GM13976 (cell line): ENCODE measurements at places on chromosomes 5 and 9.

DNA sequence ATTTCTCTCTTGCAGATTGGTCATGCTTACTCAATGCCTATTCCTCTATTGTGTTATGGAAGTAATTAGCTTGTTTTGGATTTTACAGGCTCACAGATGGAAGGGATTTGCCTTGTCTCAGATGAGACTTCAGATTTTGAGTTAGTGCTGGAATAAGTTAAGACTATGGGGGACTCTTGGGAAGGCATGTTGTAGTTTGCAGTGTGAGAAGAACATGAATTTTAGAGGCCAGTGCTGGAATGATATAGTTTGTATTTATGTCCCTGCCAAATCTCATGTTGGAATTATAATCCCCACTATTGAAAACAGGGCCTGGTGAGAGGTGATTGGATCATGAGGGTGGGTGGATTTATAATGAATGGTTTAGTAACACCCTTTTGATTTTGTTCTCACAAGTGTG, 6.1 kb upstream of the TUSC1 start:
- DNase-seq: no peak

DNA sequence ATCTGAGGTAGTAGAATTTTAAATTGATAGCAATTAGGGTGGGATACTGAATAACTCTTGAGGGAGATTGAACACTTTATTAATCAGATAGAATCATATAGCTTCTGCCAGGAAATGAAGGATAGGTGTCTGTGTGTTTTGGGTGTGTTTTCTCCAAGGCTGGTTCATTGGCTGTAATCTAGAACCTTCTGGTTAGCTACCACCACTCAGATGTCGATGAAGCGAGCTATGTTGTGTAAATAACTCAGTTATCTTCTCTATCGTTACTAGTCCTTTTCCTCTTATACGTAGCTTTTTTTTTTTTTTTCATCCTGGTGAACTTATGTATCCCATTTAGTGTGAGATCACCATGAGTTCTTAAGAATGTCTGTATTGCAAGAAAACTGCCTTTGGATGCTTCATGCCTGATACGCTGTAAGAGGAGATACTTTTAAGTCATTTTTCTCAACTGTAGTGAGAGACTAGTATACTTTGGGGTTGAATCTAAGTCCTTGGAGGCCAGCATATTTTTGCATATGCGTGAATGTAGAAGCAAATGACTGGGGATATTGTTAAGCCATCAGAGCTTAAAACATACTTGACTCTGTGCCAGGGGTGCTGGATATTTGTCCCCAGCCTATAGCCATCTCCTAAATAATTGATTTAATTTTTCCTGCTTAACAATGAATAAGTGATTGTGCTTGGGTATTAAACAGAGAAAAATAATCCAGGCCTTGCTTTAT, 2.1 kb downstream of the TNFAIP8 start:
- DNase-seq: no peak

DNA sequence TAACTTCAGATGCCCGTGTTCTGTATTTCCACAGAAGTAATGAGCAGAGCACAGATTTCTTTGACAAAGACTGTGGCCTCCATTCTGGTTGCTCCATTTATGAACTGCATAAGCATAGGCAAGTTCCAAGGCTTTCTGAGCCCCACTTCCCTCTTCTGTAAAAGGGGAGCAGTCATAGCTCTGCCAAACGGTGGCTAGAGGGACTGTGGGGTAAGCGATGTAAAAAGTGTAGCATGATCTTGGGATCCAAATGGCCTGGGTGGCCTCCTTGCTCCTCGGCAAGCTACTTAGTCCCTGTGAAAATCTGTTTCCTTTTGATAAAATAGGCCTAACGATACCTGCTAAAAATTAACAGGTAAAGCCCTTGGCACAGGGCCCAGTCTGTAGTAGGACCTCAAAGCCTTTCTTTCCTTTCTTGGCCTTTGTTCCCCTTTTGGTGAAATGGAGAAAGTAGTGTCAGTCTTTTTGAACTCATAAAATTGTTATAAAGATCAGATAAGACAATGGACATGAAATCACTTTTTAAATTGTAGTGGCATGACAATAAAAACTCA, 646.6 kb downstream of the ACTL7B start:
- DNase-seq: no peak

DNA sequence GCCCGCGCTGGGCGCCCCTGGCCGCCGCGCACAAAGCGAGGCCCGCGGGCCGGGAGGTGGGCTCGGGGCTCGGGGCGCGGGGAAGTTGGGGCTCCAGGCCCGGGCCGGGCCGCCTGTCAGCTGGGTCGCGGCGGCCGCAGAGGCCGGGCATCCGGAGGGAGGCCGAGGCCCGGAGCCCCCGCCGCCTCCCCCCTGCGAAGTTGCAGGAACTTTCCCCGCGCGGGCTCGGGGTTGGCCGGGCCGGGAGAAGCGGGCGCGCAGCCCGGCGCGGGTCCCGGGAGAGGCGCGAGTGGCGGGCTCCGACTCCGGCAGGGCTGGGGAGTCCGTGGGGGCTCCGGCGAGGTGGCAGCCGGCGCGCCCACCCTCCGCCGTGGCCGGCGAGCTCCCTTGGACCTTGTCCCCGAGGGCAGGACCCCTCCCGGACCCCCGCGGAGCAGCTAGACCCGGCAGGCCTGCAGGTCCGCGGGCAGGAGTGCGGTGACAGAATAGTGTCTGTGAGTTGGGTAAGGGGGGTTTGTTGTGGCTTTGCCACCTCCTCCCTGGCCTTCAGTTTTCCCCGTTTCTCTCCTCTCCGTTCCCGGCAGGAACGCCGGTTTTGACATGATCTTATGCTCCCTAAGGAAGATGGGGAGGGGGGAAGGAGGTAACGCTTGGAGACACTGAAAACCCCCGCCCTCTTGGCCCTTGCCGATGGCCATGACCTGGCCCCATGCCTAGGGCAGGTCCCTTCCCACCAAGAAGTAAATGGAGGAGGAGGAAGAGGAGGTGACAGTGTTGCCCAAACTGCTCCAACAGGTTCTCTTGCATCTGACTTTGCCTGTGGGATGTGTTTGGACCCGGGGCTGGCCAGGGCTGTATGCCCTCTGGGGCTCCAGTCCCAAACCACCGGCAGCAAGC, 942 bp downstream of the PHF2 start:
- peak; percentile 60 for DNase-seq

GRCh38 chr5:69300537-69301203, 31.9 kb downstream of the CCDC125 start:
- DNase-seq: no peak

- DNase-seq: no peak
Observed at GRCh38 chr5:133638436-133638835, 26.1 kb upstream of the FSTL4 start.

DNA sequence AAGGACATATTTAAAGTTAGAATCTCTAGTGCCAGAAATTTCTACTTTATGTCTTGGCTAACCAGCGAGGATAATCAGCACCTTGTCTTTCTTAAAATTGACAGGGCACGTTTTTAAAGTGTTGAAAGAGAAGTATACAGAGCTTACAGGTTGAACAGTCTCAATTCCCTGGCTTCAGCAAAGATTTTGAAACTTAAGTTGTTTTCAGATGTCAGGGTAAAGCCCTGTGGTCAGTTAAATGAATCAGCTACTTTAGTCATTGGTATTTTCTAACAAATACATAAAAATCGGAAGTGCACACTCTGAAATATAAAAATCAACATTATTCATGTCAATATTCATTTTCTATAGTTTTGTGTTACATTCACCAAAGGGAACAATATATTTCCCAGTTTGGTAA, 29.1 kb downstream of the SNCAIP start:
- no peak for DNase-seq

- DNase-seq: no peak
Observed at GRCh38 chr9:133906932-133907910, 84.9 kb downstream of the VAV2 start.

GRCh38 chr5:163444526-163444925, 7.1 kb downstream of the CCNG1 start:
- DNase-seq: no peak

GRCh38 chr9:131546336-131547084, 1.2 kb downstream of the PRRT1B start:
- DNase-seq: peak; percentile 31

- DNase-seq: no peak
Observed at GRCh38 chr9:114671605-114672004, 10.4 kb downstream of the TEX48 start.

DNA sequence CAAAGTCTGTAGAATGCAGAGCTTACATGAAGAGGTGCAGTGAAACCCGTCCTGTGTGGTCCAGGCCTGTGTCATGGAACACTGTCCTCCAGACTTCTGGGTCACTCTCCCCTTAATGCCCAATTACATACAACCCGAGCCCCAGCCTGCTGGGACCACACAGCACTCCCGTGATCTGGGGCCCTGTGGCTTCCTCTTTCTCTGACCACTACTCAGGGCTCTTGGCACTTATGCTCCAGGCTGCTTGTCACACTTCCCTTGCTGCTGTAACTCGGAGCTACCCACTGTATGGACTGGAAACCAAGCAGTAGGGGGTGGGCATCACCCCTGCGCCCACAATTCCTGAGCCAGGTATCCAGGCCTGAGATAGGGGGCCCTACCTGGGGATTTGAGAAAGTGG, 10.3 kb upstream of the IL3 start:
- no peak for DNase-seq

DNA sequence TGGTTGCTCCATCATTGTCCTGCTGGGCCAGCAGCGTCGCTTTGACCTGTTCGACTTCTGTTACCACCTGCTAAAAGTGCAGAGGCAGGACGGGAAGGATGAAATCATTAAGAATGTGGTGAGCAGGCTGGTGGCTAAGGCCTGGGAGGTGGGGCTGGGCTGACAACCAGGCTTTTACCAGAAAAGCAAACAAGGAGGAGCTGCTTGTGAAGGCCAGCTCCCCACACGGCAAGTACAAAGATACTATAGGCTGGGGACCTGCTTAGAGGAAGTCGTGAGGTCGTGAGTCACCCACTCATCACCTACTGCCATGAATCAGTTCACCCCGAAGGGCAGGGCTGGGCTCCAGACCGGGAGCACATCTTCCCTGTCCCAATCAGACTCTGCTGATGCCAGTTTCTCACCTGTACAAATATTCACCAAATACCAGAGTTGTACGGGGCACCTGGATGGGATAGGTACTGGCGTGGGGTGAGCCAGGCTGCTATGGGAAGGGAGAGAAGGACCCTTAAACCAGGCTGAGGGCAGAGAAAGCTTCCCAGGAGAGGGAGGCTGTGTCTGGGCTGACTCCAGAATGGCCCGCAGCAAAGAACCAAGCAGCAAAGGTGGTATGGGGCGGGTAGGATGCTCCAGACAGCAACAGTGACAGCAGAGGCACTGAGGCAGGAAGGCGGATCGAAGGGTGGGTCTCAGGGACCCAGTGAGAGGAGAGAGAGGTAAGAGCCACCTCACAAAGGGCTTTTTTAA, 69.3 kb upstream of the NIPAL4 start:
- DNase-seq: no peak

- no peak for DNase-seq
Observed at GRCh38 chr9:118686959-118687358, 682.3 kb downstream of the BRINP1 start.

GRCh38 chr9:25703701-25704357, 25.6 kb upstream of the TUSC1 start:
- no peak for DNase-seq

DNA sequence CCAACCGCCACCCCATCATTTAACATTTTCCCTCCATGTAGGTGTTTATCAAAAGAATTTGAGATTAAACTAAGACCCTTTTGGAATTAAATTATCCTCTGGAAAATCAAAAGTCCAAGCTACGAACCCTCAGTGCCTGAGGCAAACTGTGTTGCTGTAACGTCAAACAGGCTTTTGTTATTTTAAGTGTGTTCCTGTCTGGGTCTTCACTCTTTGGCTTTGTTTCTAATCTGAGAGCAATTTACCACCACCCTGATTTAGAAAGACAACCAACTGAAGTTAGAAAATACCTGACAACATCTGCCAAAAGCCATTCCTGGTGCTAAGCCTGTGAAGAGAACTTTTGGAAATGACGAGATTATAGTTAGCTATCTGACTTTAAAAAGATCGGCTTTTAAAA, 199.9 kb downstream of the DIRAS2 start:
- DNase-seq: no peak

GRCh38 chr9:95807326-95807947, 68.1 kb upstream of the ERCC6L2 start:
- no peak for DNase-seq

DNA sequence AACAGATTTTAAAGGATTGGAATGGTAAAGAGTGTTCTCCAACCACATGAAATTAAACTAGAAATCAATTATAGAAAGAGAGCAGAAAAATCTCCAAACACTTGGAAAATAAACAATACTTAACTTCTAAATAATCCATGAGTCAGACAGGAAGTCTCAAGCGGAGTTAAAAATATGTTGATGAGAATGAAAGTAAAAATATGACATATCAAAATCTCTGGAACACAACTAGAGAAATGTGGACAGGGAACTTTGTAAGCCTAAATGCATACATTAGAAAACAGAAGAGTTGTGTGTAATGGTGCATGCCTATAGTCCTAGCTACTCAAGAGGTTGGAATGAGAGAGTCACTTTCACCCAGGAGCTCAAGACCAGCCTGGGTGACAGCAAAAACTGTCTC, 47.9 kb upstream of the ZNF618 start:
- DNase-seq: no peak

GRCh38 chr5:3825531-3826451, 230.2 kb downstream of the IRX1 start:
- no peak for DNase-seq

DNA sequence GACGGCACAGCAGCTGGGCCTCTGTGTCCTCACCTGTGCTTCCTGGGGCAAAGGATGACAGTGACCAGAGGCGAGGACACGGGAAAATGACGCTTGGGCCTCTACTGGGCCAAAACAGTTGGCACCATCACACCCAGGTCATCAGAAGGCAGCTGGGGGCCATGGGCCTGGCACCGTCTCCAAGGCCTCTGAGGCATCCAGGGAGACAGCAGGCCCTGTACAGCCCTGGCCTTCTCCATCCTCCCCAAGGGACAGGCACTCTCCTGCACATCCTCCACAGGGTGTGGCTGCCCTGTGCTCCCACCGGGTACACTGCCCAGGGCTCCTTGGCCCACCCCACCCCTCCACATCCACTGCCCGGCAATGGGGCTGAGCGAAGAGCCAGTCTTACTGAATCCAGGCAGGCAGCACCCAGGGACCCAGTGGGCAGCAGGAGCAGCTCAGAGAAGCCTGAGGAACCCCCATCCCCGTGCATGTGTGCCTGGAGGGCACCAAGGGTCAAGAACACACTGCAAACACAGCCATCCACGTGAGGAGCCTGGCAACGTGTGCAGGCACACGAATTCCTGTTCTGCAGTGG, 4.0 kb downstream of the LPCAT1 start:
- DNase-seq: no peak

DNA sequence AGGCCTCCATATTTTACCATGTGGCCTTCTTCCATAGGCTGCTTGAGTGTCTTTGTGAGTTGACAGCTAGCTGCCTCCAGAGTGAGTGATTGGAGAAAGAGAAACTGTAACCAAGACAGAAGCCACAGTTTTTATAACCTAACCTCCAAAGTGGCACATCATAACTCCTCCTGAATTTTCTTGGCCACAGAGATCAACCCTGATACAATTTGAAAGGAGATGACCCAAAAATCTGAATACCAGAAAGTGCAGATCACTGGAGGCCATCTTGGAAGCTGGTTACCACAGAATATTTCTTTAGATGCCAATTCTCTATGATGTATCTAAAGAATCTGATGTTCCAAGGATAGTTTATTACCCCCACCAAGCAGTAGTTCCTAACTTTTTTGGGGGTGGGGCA, 254.3 kb upstream of the PDE4D start:
- DNase-seq: no peak
